SW480 (cell line): ENCODE measurements at places on chromosomes 3 and 15.

DNA sequence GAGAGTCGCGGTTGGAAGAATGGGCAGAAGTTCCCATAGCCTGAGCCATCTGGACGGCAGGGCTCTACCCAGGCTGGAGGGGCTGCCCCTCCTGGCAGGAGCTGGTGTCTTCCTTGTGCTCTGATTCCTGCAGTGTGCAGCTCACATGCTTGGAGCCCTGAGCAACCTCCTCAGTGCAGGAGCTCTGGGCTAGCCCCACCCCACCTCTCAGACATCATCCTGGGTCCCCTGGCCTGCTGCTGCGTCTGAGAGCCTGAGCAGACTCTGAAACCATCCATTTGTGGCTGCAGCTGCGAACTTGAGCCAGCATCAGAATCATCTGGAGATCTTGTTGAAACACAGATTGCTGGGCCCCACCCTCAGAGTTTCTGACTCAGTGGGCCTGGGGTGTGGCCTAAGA lies 42.8 kb downstream of the POMGNT2 start:
- no peak for DNase-seq

GRCh38 chr15:51006336-51006985 lies 88.2 kb downstream of the TNFAIP8L3 start:
- no peak for DNase-seq

DNA sequence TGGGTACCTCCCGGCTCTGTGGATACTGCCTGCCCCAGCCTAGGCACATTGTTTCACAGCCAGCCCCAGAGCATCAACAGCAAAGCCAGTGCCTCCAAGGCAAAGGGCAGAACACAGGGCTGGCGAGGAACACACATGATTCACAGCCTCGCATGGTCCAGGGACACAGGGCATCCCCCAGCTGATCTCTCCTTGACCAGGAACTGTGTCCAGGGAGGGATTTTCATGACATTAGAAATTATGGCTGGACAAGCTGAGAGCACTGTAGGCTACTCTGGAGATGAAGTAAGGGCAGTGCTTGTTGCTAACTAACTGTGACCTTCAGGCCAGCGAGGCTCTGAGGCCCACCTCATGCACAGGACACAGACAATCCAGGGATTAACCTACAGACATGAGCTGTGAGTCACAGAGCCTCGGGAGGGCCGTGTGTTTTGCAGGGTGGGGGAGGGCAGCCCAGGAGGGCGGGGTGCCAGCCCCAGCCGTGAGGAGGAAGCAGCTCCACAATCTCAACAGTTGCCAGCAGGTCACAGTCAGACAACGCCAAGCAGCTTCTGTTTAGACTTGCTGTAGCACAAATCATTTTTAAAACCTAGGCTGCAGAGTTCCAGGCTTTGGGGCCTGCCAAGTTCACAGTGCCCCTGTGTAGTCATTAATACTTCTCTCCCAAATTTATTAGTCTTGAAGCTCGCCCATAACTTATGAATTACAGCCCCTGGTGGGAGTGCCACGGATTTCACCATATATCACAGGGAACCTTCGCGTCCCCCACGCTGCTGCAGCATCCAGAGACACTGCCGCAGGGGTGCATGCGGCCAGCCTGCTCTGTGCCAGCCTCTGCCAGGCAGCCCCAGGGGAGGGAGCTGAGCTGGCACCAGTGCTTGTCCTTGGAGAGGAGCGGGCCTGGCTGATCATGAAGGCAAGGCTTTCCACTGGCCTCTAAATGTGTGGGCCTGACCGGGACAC lies 114.7 kb downstream of the ETFA start:
- DNase-seq: peak; percentile 72

- DNase-seq: peak; percentile 20
Observed at GRCh38 chr3:108345492-108346205, 49.3 kb downstream of the HHLA2 start.

DNA sequence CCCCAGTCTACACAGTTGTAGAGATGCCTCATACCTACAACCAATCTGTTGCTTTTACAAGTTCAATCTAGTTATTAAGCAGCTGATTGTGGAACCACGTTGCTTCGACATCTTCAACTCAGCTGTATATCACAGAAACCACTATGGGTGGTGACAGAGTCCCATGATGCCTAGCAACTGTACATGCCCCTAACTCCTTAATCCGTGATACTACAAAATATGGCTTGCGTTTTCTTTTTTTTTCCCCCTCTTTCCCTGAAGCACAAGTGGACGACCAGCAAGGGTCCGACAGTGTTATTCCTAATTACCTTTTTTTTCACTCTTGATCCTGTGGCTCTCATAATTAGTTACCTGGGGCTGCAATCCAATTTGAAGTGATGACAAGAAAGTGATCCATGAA lies 478.6 kb downstream of the FOXP1 start:
- no peak for DNase-seq

DNA sequence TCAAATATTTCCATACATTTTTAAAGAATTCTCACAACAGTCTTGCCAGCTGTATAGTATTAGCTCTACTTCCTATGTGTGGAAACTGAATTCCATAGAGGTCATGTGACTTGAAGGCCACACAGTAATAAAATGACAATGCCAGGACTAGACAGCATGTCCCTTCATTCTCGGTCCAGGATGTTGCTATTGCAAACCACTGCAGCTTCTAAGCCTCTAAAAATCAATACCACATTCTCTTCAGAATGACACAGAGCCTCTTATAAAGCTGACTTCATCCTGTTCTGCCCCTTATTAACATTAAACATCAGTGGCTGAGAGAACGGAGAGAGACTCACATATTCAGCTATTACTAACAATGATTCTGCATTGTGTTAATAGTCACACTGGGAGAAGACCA lies 240.3 kb upstream of the PEX5L start:
- peak; percentile 2 for DNase-seq

DNA sequence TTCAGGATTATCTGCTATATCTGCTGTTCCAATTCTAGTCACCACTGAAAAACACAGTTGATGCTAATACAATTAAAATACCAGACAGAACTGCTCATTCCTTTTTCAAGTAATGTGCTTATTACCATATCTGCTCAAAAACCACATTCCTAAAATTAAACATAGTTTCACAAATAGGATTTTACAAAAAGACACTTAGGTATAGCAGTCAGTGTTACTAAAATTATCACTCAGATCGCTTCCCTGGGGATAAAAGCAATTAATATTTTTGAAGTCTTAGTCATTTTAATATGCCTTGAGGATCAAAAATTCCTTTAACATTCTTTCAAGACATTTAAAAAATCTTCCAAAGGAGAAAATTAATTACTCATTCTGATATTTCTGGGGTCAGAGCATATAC lies 71.5 kb downstream of the RAD18 start:
- no peak for DNase-seq

DNA sequence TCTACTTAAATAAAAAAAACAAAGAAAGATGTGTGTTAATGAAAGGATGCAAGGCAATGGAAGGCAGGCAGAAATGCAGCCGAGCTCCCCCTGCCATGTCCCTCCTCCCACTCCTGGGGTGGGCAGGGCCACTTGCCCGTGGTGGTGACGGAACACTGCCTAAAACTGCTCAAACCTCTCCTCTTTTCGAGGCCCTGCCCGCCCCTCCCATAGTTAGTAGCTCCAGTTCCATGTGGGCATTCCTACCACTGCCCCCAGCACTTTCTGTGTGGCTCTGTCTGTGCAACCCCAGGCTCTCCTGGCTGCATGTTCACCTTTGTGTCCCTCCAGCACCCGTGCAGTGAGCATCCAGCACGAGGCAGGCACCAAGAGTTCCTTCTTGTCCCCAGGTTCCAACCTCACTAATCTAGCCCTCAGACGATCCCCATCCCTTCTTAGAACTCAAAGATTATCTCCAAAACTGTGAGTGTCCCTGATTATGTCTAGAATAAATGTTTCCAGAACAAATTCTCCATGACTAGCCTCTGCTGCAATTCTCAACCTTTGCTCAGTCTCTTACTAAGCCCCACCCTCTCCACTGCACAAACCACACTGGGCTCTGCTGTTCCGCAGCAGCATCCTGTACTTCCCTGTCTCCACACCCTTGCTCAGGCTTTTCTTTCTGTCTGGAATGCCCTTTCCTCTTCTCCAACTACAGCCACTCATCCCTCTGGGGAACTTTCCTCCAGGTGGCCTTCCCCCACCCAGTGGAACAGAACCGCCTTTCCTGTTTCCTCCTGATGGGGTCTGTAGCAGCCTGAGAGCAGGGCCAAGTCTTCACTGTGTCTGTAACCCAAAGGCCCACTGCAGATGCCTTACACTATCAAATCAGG lies 32.6 kb upstream of the SPTBN5 start:
- no peak for DNase-seq

DNA sequence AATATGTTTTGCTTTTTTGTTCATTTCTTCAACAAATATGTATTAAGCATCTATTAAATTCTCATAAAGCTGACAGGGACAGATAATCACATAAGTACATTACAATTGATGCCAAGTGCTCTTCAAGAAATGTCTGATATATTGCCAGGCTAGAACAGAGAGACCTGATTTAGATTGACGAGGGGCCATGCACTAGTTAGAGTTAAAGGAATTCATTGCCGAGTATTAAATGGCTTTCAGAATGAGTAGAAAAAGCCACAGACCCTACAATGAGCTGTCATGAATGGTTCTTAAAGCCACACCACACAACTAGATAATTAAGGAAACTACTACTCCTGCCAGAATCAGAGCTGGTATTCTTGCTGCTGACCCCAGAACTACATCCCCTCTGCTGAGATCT lies 250.2 kb upstream of the MME start:
- DNase-seq: no peak

DNA sequence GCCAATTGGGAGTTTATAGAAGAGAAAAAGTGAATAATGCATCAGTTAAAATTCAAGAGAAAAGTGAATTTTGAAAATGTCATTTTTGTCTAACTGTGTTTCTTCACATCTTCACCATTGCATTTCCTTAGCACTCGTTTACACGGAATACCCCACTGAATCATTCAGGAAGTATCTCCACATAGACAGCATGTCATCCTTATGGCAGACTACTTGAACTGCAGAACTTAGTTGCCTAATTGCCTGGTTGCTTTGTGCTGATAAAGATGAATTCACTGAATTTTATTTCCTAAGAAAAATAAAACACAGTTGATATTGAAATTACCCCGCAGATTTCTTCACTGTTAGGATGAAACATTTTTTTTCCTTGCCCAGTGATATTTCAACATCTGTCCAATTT lies 627.1 kb downstream of the ROBO1 start:
- DNase-seq: no peak

GRCh38 chr15:63615935-63616334 lies 18.7 kb downstream of the FBXL22 start:
- DNase-seq: no peak

- no peak for DNase-seq
Observed at GRCh38 chr3:105323274-105323599, 43.5 kb upstream of the ALCAM start.

- DNase-seq: no peak
Observed at GRCh38 chr3:32847528-32847927, 29.7 kb downstream of the TRIM71 start.

DNA sequence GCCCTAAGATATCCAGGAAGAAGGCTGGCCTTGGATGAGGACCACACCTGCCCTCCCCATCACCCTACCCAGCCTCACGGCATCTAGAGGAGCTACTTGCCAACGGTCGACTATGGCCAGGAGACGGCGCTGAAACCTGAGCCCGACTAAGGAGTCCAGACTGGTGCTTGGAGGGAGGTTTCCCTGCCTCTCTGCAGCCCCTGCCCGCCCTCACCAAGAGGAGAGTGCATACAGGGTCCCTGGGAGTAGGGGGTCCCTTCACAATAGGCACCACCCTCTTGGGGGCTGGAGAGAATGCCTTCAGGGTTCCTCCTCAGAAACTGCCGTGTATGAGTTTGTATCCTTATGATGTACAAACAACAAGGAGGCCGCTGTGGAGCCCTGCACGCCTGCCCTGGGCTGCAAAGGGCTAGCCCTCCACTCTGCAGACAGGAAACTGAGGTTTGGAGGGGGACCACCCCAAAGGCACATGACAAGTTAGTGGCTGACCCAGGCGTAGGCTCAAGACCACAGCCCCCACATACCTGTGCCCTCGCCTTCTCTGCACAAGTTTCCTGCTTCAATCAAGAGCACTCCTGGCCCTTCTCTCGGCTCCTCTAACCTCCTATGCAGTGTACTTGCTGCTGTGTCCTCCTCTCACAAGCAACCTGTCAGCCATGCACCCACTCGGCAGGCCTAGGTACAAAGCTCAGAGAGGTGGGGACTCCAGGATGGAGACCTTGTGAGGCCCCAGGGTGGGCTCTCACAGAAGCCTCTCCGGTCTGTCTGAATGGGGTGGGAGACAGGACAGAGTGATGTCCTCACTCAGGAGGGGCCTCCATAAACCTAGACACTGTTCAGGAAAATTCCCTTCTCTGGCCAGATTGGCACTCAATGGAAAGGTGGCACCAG lies 7.4 kb downstream of the KLF15 start:
- no peak for DNase-seq

GRCh38 chr3:30711151-30711550 lies 104.8 kb downstream of the TGFBR2 start:
- DNase-seq: no peak

DNA sequence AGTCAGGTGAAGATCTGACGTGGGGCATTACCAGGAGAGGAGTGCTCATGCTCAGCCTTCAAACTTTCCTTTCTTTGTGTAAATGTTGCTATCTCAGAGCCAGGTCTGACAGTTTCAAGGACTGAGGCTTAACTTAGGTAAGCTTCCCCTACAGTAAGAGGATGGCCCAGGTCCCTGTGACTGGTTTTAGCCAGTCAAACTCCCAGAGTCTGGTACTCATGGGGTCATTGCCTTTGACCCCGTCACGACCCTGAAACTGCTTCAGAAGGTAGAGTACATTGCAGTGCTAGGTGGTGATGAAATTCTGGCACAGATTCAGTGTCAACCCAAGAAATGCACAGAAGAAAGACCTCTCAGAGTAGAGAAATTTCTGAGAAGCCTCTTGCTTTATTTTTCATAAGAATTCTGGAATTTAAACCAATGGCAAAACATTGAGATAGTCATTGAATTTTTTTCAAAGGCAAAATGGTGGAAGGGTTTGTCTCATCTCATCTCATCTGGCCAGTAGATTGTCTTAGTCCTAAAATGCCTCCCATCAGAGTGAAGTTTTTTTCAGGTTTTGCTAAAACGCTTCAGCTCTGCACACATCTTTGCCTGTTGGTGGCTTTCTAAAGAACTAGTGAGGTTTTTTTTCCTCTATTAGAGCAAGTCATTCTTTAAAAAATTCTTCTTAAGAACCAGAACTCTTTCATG lies 23.1 kb downstream of the ZBTB38 start:
- no peak for DNase-seq

GRCh38 chr3:37712918-37713817 lies 148.5 kb upstream of the CTDSPL start:
- peak; percentile 58 for DNase-seq

GRCh38 chr15:75599401-75599800 lies 20.3 kb upstream of the PTPN9 start:
- DNase-seq: no peak
